Right ventricle myocardium inferior (tissue), 1 donor: ENCODE measurements at places on chromosomes 1 and 21.

- no peak for DNase-seq
These were observed 28.2 kb downstream of the VAV3 start for GRCh38 chr1:107936498-107937481.

DNA sequence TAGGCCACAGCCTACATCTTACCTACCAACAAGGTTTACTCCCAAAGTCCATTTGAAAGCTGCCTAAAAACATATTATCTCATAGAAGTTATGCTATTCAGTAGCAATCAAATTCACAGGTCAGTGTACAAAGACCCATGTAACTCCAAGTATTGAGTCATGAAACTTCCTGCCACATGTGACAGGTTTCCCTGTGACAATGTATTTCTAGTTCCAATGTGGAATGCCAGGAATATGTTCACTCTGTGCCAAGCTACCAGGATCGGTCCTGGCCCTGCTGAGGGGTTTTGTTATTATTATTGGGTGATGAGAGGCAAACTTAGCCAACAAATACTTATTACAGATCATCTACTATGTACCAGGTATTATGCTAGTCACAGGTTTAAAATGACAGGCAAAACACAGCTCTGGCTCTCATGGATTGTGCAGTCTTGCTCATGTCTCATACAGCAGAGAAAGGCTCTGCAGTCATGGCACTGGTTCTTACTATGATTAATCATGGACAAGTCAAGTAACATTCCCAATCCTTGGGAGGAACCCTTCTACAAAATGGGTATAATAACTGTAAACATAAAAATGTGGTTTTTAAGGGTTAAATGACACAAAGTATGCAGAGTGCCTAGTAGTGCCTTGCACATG is 22.5 kb downstream of the DPH5 start:
- DNase-seq, result no peak

DNA sequence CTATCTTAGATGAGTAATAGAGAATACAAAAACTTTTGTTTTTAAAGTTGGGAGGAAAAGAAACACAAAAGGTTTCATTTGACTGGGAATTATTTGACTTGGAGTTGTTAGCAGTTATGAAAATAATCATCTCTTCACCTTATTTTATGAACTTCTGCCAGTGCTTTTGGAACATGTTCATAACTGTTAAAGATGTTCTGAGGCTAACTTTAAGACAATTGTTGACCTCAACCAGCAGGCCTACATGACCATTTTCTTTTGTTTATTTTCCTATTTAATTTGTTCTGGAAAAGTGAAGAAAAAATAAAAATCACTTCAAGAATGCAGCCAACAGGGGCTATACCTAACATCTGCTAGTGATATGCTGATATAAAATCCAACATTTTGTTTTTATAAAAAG is 37.4 kb downstream of the JAM2 start:
- DNase-seq, result no peak

DNA sequence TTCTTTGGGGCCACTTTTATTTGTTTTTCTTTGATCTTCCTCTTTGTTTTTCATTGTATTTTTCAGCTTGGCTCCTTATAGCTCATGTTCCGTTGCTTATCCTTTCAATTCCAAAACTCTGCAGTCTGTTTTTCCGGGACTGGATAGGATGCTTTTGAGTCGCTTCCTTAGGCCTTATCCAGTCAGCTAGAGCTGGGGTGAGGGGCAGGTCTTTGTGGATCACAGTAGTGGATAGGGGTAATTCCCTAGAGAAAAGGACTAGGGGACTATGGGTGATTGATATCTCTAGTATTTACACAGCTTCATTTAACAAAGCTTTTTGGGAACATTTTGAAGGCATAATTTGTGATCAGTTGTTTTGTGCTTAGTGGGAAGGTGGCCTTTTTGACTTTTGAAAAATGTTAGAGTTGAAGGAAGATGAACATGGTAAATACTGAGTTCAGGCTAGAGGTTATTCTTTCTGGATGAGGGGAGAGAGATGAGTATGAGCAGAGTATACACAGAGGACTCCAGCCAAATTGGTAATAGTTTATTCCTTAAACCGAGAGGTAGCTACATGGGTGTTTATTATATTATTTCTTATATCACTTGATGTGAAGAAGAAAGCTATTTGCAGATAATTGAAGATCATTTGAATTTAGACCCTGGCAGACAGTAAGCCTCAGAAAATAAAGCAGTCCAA is 22.5 kb downstream of the CEP350 start:
- no peak for DNase-seq

DNA sequence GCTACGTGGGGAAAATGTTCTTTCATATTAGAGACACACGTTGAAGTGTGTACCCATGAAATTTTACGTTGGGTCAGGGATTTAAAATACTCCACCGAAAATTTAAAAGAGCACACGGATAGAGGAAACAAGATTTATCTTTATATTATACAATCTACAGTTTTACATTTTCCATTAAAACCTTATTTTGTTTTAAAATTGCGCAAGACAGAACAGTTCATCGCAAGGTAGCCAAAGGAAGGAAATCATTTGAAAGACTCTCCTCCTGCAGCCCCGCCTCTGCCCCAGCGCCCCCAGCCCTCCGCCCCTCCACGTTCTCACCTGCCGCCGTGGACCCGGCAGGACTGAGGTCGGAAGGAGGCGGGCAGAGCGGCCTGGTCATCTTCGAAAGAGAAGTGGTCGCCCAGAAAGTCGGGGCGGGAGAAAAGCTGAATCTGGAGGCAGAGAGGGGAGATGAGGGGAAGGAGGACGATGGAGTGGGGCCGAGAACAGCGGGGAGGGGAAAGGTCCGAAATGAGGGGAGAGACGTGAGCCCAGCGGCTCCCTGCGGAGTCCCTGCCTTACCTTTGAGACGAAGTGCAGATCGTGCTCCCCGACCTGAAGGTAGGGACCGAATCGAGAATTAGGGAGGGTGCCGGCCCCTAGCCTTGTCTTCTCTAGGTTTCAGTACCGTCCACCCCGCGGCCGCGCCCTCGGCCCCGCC is 18.0 kb downstream of the CRYBG2 start:
- no peak for DNase-seq

DNA sequence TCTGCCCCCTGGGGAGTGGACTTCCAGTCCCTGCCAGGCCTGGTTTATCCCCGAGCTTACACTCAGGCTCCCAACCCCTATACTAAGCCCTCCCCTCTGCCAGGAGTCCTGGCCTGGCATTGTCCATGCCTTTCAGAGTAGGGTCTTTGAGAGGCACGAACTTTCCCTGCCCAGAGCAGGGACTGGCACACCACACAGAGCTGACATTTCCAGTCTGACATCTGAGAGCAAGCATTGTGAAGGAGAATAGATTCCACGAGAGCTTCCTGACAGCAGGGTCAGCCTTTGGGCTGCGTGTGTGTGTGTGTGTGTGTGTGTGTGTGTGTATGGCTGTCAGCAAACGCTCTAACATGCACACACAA is 59.5 kb upstream of the LAPTM5 start:
- no peak for DNase-seq

DNA sequence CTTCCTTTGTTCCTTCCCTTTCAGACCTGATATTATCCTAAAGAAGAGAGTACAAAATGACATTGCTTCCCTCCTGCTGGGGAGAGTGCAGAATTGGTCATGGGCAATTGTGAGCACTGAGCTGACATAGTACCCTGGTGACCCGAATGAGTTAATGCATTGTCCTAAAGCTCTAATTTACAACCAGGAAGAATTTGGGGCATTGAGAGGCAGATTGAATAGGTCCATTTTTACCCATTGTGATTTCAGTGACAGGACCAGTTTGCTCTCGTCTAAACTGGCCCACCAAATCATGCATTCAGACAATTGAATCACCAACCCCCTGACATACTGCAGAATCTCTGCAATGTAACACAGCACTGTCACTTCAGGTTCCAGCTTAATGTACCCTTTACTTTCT is 497.4 kb downstream of the DPYD start:
- peak; percentile 13 for DNase-seq

- DNase-seq, result no peak
These were observed 473.2 kb downstream of the DSCAM start for GRCh38 chr21:40373761-40374160.

DNA sequence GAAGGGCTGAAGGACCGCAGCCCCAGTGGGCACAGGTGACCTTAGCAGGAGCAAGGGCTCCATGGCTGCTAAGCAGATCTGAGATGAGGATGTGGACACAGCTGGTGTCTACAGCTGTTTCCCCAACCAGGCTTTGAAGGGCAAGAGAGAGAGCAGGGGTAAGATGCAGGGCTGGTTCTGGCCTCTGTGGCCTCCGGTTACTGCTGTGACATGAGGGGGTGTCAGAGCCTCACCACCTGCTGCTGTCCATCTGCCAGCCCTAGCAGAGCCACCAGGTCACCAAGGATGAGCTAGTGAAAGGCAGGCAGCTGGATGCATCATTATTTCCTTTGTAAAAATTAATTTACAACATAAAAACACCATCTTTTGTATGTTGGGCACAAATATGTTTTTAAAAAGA is 33.4 kb downstream of the OBSCN start:
- DNase-seq, result no peak

DNA sequence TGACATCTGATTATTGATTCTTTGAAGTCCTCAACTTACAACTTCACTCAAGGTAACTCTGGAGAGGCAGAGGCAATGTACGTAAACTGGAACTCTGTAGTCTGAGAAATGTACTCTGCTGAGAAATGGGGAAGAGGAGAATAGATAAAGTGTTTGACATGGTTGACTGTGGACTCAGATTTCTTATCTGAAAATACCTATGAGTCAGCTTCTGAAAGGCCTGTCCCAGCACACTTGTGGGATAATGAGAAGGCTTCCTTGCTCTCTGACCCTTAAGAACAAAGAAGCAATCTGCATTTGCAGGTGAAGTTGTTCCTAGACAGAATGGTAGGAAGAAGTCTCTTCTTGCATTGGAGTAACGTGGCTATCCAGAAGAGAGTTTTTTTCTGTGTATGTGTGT is 1573.5 kb downstream of the BRINP3 start:
- DNase-seq, result no peak

DNA sequence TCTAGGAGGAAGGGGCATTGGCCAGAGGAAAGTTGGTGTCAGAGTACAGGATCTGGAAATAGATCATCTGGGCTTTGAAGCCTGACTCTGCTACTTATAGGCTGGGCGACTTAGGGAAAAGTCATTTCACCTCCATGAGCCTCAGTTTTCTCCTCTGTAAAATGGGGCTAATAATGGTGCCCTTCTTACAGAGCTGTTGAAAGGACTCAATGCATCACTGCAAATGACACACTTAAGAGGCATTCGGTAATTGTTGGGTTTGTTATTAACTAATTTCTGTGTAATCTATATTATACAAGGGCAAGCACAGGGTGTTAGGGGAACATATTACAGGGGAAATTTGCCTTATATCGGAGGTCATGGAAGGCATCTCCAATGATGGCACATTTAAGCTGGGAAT is 96.1 kb downstream of the KAZN start:
- no peak for DNase-seq
